ENCODE measurements at places on chromosomes 6 and 20.

GRCh38 chr6:13331516-13332348, 3.4 kb upstream of the TBC1D7 start:
- DNase-seq: no peak

GRCh38 chr6:1832844-1833787, 223.4 kb downstream of the FOXC1 start:
- DNase-seq: no peak

- no peak for DNase-seq
Measured at GRCh38 chr6:116352515-116353471, 18.0 kb upstream of the DSE start.

DNA sequence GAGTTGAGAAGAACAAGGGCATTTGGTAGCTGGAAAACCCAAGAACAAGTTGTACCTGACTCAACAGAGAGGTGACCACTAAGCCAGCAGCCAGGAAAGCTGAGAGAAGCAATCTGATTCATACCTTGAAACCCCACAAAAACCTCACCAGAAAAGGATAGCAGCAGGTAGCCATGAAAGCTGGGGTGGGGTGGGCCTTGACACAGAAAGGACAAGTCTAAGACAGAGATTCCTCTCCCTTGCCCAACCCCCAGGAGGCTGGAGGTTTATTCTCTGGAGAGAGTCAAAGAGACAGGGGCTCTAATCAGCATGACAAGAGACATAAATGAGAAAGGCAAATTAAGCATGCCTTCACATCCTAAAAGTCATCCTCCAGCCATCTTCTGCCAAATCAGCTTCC, 151.7 kb upstream of the DST start:
- DNase-seq: no peak

DNA sequence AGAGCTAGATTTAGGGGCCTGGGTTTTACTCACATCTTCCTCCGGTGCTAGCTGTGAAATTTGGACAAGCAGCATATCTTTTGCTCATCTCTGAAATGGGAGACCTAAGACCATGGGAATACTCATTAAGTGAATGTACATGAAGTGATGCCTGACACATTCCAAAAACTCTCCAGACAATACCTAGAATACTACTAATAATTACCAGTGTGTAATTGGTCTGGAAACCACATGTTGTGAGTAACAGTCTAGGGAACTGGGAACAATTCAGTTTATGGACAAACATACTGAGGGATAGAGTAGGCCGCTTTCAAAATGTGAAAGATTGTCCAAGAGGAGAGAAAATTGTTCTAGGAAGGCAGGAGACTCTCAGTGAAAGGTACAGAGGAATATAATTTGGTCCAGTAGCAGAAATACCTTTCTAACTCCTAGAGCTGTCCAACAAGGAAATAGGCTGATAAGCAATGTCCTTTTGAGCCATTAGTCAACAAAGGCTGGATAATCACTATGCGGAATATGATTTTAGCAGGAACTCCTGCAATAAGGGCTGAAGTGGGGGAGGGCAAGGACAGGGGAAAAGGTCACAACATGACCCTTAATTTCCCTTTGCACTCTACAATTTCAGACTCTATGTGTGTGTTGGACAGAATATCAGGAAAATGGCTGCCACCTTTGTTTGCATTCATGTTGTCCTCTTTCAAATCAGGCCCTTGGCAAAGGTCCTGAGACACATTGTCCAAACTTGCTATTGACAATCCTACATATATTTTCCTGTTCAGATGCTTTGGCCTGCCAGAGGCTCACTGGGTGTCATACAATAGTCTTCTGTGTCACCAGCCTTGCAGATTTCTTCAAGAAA, 315.4 kb downstream of the PLCB1 start:
- DNase-seq: no peak

GRCh38 chr6:161369339-161369738, 95.5 kb upstream of the AGPAT4 start:
- DNase-seq: no peak
